CD4-positive, alpha-beta T cell treated with Interleukin-4 for 4 hours (primary cell): ENCODE measurements at places on chromosomes 3 and 15.

DNA sequence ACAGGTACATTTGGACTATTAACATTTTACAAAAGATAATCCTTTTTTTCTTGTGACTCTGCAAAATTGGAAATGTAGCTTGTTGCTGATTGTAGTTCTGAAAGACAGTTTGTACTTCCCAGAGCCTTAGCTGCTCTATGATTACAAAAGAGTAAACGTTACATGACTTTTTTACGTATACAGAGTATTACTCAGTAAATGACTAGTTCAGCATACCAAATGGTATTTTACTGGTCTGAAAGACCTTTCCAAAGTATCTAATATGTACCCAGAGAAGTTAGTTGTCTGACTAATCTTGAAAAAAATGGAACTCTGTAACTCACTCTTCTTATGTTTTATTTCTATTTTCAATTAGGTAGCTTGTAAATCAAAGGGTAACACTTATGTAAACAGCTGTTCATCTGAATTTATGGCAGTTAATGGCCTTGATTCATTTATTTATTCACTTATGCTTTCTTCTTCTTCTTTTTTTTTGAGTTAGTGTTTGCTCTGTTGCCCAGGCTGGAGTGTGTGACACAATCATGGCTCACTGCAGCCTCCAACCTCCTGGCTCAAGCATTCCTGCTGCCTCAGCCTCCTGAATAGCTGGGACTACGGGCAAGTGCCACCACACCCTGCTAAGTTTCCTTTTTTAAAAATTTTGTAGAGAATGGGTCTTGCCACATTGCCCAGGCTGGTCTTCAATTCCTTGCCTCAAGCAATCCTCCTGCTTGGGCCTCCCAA lies 151.7 kb downstream of the C3orf38 start:
- no peak for DNase-seq

- no peak for DNase-seq
Measured at GRCh38 chr15:55337160-55337559, 18.1 kb downstream of the PIGB start.

DNA sequence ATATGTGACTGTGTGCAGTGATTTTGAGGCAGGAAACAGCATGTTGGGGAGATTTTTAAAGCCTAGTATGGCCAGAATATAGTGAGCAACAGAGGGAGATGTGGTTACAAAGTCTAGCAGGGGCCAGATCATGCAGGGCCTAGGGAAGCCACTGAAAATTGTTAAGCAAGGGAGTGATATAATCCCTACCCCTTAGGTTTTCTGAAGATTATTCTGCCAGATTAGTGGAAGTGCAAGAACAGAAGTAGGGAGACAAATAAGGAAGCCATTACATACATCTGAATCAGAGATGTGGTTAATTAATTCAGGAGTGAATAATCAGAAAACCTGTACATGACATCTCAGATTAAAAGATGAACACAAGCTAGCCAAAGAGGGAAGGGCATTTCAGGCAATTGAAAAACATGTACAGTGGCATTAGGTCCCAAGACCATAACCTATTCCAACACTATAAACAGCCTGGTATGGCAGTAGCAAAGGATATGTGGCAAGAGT lies 54.8 kb downstream of the MSL2 start:
- DNase-seq = no peak

GRCh38 chr15:99143242-99143641 lies 38.4 kb downstream of the SYNM start:
- DNase-seq = no peak

DNA sequence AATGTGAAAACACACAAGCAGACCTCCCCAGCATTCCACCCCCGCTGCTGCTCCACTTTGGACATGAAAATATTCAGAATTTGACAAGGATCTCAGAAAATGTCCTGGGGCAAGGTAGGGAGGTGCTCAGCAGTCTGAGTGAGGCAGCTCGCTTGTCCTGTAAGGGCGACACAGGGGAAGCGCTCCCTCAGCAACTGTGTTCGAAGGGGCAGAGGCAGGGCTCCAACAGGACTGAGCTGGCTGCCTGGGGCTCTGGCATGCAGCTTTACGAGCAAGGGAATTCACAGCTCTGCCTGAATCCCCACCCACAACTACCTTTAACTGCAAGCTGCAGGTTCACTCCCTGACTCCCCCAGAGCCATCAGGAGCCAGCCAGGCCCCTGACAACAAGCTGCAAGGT lies 287.0 kb upstream of the LYSMD4 start:
- DNase-seq = no peak

GRCh38 chr3:184636741-184637316 lies 75.0 kb downstream of the MAGEF1 start:
- peak; percentile 23 for DNase-seq

DNA sequence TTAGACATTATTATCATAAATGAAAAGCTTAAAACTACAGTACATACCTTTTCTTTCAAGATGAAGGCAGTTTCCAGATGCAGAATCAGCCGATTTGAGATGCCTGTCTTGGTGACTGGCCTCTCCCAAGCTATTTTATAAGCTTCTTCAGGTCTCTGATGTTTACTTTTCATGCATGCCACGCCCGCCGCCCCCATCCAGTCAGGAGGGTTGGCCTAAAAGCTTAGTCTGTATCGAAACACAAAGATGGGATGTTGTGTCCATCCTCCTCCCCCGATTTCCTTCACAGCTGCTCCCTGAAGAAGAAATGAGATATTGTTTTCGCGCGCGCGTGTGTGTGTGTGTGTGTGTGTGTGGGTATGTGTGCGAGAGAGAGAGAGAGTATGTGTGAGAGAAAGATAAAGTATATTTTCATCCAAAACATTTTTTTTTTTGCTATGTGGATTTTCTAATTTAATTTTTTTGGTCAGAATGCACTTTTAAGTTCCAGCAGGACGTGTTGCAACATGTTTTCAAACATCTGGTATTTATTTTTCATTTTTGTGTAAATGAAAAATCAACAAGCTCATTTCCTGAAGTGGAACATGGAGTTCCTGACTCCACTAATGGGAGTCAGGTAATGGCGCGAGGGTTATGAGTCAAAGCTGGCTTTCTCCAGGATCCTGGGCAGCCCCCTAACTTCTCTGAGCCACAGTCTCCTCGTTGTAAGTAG lies at the start of gene APOD:
Gene APOD, minus strand, starts transcription at position 110 of the 712 bp plus-strand sequence. CDS start 4,479 bp downstream, outside the sequence.
- DNase-seq = no peak

DNA sequence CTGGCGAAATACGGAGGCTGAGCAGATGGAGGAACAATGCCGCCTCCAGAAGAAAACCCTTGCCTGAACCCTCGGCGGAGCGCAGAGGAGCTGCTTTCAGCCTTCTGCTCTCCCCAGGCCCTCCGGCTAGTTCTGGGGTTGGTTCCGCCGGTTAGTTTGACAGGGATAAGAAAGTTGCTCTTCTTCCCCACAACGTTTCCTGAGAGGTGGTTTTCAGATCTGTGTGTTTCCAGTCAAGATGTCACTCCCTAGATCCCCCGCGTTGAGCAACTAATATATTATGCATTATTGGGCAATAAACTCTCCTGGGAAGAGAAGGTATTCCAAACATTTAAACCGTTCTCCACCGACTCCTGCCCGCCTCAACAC lies 551 bp downstream of the NLGN1 start:
- DNase-seq = no peak

DNA sequence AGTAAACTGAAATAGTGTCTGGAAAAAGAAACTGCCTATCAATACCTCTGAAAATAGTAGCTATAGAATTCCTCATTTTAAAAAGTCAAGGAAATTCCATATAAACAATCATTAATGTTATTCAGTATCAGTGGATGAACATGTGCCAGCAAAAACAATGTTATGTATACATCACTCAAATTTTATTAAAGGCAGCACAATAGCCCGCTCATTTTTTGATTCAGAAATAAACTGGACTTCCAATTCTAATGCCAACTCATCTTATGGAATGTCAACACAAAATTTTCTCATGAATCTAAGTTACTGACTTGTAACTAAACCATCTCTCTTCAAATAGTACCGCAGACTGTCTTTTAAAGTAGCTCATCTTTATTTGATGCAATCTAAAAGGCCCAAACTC lies 19.0 kb downstream of the THBS1 start:
- no peak for DNase-seq

DNA sequence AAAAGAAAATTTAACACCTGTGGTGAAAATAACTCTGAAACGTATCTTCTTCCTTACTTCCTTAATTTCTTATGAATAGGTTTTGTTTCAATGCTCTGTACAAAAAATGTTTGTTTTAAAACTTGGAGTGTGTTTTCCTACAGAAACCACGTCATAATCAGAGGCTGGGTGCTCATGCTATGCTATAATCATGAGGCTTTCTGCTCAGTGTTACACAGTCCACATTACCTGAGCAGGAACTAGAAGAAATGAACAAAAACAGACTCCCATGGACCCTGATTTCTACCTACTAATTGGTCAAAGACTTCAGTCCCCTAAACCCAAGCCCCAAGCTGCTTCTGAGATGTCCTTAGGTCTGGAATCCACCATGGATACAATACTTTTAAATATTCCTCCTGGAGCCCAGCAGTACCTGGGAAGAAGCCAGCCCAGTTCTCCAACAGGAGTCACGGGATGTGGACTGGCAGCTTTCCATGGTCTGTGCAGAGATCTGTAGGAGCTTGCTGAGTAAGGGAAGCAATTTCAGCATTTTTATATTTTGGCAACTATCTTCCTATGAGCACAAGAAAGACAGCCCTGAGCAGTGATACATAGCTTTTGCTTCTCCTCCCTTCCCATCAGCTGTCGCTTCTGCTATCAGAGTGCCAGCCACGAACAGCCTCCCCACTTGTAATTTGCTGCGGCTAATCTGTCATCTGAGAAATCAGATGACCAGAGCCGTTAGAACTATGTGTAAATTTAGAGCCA lies 65.6 kb downstream of the WDR72 start:
- no peak for DNase-seq

- DNase-seq = peak; percentile 14
Measured at GRCh38 chr3:185825006-185825638, at the start of gene IGF2BP2. TSS of gene IGF2BP2 (minus strand) at chr3:185825042. CDS start at chr3:185824960, 82 bp downstream.

DNA sequence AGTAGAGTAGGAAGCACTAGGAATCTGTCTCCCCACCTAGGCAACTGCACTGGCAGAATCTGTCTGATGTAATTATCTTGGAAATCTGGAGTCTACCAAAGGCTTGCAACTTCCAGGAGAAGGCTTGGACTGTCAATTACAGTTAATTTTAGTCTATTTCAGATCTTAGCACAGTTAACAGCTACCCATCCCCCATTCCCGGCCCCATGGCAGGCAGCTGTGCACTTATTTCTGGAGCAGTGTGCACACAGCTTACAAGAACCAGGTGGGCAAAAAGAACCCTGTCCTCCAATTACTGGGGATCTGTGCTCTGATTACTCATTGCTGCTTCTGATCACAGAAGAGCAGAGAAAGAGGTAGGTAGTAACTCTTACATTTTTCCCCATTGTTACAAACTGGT lies 12.3 kb upstream of the CDAN1 start:
- no peak for DNase-seq

DNA sequence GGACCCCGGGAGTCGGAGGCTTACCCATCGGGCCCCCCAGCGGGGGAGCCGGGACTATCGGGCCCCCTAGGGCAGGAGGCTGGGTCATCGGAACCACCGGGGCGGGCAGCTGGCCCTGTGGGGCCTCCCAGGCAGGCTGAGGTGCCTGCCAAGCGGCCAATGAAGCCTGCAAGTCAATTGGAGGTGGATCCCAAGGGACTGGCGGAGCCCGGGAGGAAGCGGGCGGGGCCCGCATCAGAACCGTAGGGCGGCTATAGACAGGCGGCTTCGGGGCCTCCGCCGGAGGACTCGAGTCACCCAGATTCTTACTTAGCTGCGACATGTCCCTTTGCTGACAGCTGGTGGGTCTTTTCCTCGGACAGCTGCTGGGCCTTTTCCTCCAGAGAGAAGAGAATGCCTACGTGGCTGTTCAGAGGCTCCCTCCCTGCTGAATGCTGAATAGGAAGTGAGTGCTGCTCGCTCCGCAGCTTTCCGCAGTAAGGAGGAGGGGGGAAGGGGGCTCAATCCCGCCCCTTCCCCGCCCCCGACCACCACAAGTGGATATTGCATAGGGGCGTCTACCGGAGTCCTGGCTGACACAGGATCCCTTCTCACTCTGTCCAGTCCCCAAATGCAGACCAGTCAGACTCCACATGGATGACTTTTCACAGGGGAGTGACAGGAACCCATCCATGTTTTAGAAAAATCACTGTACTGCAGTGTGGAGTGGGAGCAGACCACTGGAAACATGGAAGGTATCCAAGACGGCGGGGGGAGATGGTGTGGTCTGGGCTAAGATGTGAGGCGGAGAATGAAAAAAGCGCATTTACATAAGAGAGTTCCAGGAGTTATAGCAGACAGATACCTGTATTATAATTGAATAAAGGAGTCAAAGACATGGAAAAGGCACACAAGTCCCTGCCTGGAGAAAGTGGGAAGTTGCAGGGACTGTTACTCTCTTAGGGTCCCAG lies at the start of gene MAGEL2:
Gene MAGEL2, minus strand, starts transcription at position 447 of the 950 bp plus-strand sequence. Its CDS starts 125 bp downstream, at position 322.
- DNase-seq = no peak

DNA sequence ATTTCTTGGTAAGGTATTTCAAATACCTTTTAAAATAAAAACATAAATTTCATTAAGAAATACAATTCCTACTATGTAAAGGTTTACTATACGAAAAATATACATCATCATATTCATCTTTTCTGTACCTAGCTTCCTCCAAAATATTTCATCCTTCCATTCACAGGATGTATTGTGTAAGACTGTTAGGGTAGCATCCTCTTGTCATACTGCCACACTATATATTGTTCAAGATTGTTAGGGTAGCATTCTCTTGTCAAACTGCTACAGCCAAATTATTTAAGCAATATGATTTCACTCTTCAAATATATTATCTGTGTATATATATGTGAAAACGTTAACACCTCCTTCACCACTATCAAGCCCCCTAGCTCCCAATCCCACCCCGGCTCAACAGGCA lies 3.5 kb downstream of the RPL22L1 start:
- no peak for DNase-seq

DNA sequence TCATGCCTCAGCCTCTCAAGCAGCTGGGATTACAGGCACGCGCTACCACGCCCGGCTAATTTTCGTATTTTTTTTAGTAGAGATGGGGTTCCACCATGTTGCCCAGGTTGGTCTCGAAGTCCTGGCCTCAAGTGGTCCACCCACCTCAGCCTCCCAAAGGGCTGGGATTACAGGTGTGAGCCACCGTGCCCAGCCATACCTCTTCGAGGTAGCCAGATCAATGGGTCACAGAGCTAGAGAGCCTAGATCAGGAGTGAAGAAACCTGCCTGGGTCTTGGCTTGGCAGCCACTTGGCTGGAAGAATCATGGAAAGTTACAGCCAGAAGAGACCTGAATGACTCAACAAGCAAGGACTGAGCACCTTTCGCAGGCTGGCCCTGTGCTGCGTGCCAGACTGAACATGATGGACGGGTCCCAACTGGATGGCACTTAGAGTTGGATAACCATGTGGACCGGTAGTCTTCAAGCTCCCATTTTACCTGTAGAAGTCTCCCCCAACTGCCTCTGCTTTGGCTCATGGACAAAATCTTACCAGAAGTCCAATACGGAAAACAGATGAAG lies 29.7 kb downstream of the GNB5 start:
- DNase-seq = no peak

GRCh38 chr3:23594066-23594465 lies 211.7 kb upstream of the UBE2E1 start:
- DNase-seq = no peak

DNA sequence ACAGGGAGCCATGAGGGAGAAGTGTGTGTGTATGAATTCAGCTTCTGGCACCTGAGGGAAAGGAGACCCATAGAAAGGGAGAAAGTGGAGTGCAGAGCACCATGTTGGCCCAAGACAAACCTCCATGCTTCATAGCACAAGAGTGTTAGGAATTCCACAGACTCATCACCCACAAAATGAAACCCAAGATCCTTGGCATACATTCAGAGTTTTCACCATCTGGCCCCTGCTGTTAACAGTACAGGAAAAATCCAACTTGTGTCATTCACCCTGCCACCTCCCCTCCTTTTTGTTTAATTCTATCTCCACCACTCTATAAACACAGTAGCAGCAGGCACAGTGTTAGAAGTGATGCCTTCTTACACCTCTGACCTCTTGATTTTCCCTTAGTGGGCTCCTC lies 60.0 kb upstream of the MNS1 start:
- DNase-seq = no peak
